HL-60 (cell line): ENCODE measurements at places on chromosomes 5 and 9.

DNA sequence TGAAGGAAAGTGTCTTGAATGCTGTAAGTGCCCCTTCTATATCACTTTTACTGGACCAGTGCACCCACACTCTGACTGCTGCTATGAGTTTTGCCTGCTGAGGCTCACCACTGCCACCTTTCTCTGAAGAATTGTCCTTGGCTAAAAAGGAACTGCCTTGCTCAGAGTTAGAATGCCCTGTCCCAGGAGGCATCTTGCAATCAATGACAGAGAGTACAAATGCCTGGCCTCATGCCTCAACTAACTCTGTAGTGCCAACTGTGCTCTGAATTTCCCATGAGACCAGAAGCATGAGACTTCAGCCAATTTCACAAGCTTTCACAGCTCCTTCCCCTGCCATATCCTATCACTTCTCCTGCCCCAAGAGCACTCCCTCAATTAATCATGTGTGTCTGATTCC is 569.7 kb downstream of the ZNF608 start:
- no peak for DNase-seq

DNA sequence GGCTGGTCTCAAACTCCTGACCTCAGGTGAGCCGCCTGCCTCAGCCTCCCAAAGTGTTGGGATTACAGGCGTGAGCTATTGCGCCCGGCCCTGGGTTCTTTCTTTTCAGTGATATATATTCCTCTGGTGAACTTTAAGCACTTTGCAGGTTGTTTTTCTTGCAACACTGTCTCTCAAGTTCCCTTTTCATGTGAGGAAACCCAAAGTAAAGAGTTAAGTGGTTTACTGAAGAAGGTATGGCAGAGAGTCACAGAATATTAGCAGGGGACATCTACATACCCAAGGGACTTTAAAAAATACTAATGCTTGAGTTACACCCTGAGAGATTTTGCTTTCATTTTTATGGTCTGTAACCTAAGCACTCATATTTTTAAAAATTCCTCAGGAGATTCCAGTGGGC is 6.7 kb upstream of the GAPT start:
- DNase-seq = peak; percentile 57

DNA sequence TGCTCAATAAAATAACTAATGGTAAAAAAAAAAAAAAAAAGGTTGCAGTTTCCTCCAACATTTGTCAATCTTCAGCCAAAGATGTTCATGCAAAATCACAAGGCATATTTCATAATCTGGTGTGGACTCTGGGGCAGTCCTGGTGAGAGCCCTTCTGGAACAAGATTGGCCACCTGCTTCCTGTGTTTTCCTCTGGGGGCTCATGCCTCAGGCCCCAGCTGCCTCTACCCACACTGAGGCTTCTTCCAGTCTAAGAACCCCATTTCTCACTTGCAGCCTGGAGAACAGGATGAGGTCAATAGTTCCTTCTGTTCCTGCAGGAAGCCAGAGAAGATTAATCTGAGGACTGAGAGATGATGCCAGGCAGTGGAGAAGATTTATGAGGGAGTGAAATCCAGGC is 492.6 kb upstream of the BRINP1 start:
- DNase-seq = no peak

DNA sequence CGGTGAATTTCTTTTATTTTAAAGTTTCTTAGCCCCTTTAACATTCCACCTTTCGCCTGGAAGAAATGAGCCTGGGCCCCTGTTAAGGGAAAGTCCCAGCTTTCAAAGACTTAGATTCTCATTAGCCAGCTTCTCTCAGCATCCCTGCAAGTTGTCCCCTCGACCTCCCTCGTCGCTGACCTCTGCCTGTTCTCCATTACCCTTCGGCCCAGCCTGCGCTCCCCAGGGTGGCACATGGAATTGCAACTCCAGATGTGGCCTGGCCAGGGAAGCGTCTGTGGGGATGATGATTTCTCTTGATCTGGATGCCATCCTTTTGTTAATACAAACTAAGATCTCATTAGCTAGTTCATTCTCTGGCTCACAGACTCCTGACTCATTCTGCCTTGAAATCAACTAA is 43.4 kb upstream of the FANCC start:
- no peak for DNase-seq

DNA sequence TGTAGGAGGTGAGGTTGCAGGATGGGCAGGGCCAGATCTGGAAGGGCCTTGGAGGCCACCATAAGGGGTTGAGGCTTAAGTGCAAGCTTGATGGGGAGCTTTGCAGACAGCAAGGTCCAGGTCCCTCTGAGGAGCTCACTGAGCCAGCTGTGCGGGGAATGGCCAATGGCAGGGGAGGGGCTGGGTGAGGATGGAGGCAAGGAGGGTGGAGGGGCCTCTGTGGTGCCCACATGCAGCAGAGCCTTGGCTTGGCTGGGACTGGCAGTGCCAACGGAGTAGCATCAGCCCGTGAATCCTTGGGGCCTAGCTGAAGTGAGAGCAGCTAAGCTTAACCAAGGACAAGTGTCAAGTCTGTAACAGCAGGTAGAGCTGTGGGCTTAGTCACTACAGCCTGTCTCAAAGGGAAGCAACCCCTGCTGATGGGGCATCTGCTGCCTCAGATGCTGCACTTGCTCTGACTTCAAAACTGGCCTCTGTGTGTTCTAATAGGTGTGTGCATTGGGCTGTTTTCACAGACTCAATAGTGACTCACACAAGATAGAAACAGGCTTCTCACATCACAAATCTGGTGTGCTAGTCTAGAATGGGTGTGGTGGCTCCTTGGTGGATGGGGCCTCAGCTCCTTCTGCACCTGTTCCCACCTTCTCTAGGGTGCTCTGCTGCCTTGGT is 16.3 kb downstream of the GALNT12 start:
- DNase-seq = no peak

DNA sequence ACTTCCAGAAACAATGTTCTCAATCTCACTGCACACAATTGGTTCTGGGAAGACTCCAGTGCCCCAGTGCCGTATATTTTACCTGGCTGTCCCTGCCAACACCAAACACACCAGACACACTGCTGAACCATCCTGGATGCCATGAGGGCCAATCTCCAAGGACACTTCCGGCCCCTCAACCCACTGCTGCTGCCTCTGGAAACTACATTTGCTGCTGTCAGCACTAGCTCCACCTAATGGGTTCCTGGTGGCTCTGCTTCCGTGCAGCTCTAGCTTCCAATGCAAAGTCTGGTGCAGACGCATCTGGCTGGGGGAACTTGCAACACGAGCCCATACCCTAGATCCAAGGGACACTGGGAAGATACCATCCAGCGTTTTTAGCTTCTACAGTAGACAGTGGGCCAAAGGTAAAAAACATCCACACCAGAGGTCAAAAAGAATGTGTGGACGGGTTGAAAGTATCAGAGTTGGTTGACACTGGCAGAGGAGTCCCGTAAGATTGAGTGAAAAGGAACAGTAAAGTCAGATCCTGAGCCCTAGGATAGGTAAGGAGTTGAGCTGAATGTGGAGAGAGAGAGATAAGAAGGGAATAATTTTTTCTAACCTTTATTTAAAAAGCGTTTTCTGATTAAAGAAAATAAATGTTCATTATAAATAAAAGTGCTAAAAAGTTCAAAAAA is 99.7 kb upstream of the KIF2A start:
- DNase-seq = peak; percentile 1

DNA sequence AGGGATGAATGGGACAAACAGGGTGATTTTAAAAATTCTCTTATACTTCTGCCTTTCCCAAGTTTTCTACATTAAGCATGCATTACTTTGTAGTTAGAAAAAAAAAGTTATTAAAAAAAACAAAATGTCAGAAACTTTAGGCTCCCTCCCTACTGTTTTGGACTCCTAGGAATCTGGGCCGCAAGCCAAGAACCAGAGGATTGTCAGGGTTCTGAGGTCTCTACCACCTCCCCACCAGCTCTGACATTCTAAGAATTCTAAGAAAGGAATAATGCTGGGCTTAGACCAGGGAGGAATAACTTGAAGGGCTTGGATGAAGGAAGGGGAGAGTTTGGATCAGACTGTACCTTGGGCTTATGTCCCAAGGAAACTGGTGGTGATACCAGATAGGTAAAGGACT is 1.1 kb upstream of the ARHGEF39 start:
- DNase-seq = no peak

DNA sequence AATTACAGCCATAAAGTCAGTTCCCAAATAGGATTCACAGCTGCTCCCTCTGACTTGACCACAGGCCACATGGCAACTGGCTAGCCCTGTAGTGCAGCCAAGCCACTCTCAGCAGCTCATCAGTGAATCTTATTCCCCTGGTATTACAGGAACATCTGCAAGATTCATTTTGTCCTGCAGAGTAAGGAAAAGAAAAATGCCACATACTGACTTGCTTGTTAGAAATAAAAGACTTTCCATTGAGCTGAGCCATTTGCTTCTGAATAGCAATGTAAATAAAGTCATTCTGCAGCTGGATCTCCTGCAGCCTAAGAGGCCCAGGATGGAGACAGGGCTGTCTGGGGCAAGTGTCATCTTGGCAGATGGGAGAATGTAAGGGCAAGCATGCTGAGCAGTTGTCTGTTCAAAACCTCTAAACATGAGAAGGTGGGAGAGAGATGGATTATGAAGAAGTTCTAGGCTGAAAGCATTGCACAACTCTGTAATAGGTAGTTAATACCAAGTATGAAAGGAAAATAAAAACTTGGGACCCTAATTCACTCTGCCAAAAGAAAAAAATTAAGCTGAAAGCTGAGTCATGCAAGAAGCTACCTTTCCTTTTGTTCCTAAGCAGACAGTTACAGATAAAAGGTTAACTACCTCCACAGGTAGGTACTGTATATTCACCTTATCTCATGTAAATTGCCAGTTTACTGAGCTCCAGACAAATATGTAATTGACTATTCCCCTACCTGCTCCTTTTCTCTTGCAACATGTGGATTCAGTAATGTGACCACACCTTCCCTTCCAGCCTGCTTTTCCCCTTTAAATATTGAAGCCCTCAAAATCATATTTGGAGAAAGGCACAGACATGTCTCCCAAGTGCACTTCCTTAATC is 244.4 kb upstream of the RAI14 start:
- DNase-seq = no peak

- DNase-seq = no peak
Observed at GRCh38 chr5:10401498-10401897, 40.2 kb upstream of the ROPN1L start.

DNA sequence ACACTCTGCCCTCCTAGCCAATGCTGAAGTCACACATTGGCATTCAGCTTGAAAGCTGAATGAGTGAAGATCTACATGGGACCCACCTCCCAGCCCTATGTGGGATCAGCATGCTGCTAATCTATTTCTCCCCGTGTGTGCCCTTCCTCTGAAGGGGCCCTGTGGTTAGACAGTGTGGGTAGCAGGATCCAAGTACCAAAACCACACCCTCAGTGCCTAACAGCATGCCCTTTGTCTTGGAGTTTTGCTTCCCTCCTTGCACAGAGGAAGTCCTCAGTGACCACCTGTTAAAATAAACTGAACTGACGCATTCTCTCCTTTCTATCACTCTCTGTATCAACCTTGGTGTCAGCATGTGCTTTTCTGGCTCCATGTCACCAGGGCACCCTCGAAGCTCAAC is 25.0 kb downstream of the SH3TC2 start:
- peak; percentile 86 for DNase-seq

DNA sequence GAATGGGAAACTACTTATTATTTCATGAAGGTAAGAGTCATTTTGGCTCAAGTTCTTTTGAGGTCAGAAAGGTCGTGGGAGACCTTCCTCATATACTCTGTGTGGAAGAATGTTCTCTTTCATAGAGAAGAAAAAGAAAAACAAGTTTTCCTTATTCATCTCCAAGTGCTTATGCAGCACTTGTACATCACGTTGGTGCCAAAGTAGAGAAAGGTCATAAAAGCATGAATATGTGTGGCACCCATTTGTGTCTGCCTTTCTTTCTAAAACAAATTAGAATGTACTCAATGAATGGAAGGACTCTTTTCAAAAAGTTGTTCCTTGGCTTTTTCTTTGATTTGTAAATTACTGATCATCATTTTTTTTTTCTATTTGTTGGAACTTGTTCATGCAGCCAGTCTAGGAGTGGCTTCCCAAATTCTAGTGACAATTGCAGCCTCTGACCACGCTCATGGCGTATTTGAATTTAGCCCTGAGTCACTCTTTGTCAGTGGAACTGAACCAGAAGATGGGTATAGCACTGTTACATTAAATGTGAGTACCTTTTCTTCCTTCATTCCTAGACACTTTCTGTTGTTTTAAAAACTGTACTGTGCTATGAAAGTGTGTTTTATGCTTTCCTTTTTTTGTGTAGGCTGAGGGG is 122.4 kb downstream of the ADGRV1 start:
- no peak for DNase-seq

- DNase-seq = no peak
Observed at GRCh38 chr5:80925931-80926330, 34.2 kb upstream of the RASGRF2 start.

DNA sequence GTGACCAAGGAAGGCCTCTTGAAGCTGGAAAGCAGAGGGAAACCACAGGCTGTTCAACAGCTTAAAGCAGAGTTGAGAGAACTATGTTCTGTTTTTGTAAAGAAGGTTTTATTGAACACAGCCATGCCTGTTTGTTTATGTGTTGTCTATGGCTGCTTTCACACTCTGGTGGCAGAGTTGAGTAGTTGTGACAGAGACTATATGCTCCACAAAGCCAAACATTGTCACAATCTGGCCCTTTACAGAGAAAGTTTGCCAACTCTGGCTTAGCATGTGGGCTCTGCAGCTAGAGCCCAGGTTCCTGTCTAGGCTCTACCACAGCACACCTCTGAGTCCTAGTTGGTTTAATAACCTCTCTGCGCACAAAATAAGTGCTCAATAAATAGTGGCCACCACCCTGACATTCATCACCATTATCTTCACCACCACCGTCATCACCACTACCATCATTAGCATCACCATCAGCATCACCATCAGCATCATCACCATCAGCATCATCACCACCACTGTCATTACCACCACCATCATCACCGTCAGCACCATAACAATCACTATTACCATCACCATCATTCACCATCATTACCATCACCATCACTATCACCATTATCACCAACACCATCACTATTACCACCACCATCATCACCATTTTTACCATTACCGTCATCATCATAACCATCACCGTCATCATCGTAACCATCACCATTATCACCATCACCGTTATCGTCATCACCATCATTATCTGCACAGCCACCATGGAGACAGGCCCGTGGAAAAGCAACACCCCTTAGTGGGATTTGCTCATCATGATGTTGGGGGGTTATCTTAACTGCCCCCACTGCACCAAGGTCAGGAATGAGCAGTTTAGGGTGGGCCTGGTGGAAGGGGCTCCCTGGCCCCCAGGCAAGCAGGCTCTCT is 18.3 kb downstream of the AKNA start:
- DNase-seq = no peak

- DNase-seq = no peak
Observed at GRCh38 chr9:107673861-107674720, 184.5 kb upstream of the KLF4 start.

GRCh38 chr5:39816156-39816845 is 391.5 kb upstream of the DAB2 start:
- DNase-seq = no peak

DNA sequence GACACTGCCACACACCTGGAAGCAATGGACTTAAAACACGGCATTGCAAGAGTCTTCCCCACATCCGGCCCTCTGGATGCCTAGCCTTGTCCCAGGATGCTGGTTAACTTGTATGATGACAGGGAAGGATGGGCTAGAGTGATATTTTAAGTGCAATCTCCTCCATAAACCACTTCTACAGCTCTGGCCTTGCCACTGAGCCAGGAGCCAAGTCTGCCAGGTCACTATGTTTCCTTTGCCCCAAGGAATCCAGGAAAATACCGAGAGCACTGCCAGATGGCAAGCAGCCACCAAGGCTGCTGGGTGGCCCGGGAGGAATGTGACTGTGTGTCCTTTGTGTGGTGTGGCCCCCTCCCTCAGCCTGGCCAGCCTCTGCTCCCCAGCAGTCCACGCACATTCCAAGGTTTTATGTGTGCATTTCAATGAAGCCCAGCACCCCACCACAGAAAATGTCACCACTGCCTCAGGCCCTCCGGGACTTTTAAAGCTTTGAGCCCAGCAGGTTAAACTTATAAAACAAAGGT is 106.0 kb downstream of the FRMD3 start:
- no peak for DNase-seq
